ENCODE measurements at places on chromosomes 5 and 9.

DNA sequence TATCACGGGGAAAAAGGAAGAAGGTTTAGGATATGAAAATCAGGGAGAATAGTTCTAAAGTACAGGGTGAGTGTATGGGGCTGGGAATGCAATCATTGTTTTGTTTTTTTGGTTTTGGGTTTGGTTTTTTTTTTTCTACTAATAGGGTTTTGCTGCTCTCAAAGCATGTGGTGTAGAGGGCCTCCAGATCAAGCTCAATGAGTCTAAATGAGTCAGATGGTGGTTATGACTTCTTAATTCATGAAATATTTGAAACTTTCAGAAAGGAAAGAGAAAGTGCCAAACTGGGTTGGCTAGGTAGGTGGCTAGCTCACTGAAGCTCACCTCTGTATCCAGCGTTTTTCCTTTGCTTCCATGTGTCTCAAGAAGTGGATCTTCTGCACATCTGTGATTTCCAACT, 10.7 kb downstream of the OR1L8 start:
- no peak for DNase-seq

- DNase-seq: no peak
Observed at GRCh38 chr9:38526591-38526990, 93.8 kb downstream of the ANKRD18A start.

- no peak for DNase-seq
Observed at GRCh38 chr5:116378007-116378776, 196.4 kb downstream of the SEMA6A start.

DNA sequence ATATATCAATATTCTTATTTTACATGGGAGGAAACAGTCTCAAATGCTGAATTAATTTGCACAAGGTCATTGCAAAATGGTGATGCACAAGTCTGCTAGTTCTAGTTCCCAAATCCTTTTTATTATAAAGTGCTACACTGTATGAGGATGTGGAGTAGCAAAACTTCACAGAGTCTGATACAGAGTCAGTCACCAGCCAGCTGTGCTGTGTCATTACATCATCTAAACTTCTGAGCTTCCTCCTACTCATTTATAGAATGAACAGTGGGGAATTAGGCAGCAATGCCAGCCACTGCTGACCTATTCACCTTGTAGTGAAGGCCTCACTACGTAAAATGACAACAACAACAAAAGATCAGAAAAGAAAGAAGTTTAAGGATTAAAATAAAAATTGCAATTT, 357.8 kb downstream of the TMEM167A start:
- no peak for DNase-seq

GRCh38 chr5:181207214-181207959, 2.4 kb upstream of the TRIM7 start:
- peak; percentile 66 for DNase-seq

DNA sequence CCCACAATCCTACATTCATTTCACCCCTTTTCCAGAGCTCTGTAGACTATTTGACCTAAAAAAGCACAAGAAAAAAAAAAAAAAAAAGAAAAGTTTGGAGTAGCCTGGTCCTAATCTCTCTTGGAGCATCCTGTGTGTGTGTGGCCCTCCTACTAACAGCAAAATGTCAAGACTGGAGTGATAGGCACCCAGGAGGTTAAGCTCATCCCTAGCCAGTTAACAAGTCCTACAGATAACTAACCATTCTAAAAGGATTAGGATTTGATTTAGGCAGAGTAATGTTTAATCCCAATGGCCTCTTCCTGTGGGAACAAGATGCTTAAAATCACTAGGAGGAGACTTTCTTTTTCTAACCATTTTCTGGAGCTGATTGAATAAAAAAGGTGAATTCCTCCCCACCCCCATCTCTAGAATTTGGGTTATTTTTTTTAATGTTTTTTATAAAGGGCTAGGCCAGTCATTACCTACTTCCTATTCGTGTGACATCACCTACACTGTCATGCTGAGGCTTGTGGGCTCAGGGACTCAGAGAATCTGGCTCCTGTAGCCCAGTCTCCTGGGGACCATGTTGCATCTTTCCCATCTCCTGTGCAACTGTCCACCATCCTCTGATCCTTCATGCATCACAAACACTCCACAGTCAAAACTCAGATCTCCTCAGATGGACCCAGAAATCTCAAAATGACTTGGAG, 43.2 kb upstream of the NR3C1 start:
- DNase-seq: no peak

GRCh38 chr5:169442913-169443784, 140.4 kb upstream of the SPDL1 start:
- DNase-seq: no peak

GRCh38 chr5:155193029-155193428, 179.5 kb downstream of the KIF4B start:
- DNase-seq: no peak

DNA sequence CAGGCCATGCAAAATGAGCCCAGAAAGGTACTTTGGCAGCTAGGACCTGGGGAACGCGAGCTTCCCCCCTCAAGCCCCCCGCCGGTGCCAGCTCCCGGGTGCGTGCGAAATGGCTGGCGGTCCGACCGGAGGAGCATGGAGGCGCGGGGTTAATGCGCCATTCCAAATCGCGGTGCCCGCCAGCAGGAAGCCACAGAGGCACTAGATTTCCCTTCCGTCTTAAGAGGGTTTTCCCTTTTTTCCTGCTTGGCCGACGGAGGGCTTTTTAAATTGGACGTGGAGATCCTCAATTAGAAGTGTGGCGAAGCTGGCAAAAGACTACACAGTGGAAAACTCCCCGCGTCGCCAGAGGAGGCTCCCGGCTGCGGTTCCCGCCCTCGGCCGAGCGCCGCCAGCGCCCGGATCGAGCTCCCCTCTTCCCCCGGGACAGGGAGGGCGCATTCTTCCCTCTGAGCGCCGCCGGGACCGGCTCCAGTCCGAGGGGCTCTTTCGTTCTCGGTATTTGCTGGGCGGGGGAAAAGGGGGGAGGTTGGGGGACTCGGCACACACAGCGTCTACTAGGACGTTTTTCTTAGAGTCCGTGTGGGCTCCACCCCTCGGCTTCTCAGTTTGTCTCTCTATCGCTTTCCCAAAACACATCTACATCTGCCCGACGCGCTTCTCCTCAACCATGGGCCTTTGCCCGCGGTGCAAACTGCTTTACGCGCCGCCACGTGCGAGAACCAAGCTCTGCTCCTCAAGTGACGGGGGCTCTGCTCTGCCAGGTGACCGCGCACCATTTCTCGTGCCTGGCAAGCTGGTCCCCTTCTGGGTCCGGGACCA, 3.0 kb downstream of the GDNF start:
- DNase-seq: no peak

GRCh38 chr5:137379555-137380286, 119.4 kb downstream of the SPOCK1 start:
- DNase-seq: no peak

GRCh38 chr9:129929496-129930125, 94.4 kb downstream of the USP20 start:
- no peak for DNase-seq

DNA sequence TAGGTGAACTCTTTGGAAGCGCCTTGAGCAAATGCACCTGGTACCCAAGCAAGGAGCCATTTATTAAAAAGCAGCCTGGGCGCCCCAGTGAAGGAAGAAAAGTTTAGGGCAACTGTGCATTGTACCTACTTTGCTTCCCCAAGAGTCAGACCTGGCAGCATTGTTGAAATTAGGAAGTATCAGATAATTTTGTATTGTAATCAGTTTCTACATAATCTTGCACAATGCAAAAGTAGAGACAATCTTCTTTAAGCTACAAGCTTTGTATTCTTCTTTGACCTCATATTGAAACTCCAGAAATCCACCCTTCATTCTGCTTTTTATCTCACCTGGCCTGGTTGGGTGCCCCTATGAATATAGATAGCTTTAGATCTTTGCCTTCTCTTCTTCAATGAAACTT, 490.8 kb downstream of the RASEF start:
- DNase-seq: no peak

DNA sequence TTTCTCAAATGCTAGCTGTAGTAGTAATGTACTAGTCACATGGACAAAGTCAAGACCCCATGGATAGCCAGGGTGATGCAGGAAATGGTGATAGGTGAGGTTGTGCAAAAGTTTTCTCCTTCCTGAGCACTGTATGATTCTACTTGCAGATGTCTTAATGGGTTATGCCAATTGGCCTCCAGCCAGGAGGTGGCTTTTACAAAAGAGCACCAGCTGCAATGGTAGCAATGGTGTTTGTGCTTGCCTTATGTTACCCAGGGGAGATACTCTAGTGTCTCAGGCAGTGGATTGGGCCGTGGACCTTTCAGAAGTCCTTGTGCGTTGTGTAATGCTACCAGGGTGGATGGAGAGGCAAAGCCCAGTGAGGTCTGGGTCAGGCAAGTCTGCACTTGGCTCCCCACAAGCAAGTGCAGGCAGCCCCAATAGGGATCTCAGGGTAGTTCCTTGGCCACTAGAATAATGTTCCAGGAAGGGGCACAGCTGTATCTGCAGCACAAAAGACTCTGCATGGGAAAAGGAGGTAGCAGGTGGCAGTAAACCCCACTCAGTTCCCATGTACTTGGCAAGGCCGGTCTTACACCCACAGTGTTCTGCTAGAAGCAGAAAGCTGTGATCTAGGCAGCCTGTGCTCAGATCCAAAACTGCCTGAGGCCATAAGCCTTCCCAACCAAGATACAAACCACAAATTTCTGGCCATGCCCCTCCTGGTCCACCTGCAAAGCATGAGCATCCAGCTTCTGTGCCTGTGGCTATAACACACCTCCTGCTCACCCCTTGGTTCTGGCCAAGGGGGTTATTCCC, 46.4 kb upstream of the EDIL3 start:
- DNase-seq: no peak

DNA sequence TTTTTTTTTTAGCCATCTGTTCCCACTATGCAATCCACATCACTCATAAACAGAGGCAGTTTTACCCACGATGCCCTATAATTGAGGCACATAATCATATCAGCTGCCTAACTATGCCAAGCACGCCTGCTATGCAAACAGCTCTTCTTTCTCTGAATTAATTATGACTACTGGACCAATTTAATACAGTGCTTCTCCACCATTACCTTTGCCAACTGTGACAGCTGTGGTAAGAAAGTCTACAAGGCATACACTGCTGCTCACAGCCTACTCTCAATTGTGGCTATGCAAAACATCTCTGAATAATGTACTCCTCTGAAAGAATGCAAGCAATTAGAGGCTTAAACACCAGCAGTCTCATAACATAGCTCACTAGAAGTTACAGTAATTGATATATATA, 97.1 kb downstream of the DTWD2 start:
- no peak for DNase-seq

DNA sequence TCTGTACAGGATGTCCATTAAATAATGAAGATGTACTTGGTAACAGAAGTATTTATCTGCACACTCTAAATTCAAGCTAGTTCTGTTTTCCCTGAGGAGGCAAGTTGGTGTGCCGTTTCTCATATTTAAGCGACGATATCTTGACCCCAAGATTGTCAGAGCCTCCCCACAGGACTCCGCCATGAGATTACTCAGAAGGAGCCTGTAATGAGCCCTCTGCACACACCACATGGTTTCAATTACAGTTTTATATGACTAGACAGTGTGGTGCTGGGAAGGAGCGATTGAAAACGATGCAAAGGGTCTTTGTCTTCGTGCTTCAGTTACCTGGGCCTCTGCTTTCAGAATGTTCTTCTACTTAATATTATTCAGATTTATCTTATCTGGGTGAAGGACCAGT, 840.4 kb upstream of the WWC1 start:
- DNase-seq: no peak

- DNase-seq: no peak
Observed at GRCh38 chr5:106142116-106142515, 1528.6 kb downstream of the EFNA5 start.

DNA sequence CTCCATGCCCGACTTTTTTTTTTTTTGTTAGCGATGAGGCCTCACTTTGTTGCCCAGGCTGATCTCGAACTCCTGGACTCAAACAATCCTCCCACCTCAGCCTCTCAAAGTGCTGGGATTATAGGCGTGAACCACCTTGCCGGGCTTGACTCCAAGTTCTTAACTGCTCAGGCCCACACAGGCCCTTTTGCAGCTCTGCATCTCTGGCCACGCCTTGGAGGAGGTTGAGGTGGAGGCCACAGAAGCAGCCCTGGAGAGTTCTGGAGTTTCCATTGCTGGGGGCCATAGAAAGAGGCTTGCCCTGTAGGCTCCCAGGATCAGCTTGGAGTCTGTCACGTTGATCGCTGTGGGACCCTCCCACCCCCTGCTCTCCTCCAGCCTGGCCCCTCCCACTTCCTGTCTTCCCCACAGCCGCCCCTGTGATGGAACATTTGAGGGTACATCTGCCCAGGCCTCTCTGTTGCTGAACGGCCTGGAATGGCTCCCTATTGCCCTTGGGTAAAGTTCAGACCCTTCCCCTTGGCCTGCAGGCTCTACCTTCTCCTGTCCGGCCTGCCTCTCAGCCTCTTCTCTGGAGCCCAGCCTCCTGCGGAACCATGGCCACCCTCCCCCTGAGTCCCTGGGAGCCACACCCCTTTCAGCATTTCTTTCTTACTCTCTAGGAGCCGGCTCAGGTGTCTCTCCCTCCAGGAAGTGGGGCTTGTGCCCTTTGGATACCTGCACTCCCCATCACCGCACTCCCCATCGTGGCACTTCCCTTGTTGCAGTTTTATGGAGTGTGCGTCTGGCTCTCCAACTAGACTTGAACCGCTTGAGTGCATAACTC, 30.4 kb upstream of the IER5L start:
- no peak for DNase-seq

DNA sequence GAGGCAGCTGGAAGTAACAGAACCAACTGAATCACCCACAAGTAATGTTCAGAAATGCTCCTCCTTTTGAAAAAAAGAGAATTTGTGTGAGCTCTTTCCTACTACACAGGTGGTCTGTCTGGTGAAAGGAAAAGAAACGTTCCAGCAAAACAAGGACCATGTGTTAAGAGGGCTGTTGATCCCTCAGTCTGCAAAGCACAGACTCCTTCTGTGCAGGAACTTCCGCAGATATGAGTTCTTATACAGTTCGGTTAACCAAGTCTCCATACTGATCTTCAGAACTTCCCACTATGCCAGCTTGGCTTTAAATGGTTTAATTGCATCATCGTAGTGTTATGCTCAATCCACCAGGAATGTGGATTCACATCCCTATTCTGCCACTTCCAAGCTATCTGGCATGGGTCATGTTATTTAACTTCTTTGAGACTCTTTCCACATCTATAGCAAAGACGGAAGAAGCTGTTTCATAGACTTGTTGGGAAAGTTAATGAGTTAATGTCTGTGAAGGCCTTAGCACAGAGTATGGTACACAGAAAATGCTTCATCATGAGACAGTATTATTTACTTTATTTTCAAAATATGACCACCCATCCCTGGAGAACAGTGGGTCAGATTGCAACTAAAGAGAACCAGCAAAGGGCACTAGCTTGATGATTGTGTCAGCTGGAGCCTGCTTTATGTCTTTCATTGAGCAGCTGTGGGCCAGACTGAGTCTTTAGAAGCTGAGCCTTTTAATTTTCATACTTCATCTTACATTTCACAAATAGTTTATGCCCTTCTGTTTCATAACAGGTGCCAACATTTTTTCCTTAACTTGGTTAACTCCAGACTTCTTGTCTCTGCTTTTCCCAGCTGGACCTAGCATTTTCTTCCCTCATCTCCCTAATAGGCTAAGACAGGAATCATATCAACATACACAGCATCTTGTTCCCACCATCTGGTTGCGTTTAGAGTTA, 89.9 kb downstream of the MAMDC2 start:
- DNase-seq: no peak

- no peak for DNase-seq
Observed at GRCh38 chr5:106986006-106986405, 684.7 kb downstream of the EFNA5 start.

- no peak for DNase-seq
Observed at GRCh38 chr5:137997726-137998213, 35.1 kb downstream of the FAM13B start.

- DNase-seq: no peak
Observed at GRCh38 chr5:56985936-56986625, 34.2 kb upstream of the MIER3 start.

GRCh38 chr9:130128251-130128650, 44.0 kb upstream of the NCS1 start:
- DNase-seq: no peak
